Skeletal muscle cell (primary cell): ENCODE measurements at places on chromosomes 12 and 14.

DNA sequence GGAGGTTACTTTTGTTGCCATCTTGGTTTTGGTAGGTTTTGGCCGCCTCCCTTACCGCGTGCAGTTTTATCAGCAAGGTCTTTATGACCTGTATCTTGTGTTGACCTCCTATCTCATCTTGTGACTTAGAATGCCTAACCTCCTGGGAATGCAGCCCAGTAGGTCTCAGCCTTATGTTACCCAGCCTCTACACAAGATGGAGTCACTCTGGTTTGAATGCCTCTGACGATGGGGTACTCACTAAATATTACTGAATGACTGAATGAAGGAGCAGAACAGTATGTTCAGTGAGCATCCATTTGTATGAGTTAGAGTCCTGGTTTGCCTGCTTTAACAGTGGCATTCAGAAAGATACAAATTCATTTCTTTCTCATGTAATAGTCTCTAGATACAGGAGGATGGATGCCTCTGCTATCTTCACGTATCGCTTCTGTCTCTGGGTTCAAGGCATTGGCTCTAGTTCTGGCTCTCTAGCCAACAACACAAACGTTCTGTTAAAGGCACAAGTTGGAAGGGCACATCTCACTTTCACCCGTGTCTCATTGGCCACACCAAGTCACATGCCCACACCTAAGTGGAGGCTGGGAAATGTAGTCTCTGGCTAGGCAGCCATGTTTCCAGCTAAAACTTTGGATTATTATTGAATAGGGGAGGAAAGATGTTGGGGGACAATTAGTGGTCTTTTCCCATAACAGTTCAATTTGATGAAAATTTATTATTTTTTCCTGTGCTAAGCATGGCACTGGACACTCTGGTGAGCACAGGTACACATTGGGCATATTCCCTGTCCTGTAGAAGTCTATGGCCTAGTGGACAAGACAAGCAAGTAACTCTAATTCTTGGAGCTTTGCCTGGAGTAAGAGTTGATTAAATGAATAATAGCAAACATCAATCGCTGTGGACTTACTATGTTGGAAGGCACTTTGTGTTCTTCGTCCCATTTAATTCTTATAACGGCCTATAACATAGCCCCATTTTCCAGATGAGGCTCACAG, 75.2 kb upstream of the RPH3A start:
- no peak for DNase-seq

DNA sequence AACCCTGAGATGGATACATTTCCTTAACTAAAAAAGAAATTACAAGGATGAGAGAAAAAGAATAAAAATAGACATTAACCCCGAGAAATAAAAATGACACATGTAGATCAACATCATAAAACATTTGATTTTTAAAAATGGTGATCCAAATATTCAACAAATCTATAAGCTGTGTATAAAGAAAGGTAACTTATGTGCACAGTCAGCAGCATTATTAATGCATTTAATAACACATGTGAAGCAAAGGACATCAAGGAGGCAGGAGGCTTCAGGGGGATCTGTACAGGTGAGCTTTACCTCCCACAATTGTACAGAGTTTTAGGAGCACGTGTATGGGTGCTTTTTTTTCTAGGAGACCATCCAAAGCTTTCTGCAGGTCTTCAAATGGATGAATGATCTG, 76.1 kb downstream of the MED13L start:
- DNase-seq: no peak

DNA sequence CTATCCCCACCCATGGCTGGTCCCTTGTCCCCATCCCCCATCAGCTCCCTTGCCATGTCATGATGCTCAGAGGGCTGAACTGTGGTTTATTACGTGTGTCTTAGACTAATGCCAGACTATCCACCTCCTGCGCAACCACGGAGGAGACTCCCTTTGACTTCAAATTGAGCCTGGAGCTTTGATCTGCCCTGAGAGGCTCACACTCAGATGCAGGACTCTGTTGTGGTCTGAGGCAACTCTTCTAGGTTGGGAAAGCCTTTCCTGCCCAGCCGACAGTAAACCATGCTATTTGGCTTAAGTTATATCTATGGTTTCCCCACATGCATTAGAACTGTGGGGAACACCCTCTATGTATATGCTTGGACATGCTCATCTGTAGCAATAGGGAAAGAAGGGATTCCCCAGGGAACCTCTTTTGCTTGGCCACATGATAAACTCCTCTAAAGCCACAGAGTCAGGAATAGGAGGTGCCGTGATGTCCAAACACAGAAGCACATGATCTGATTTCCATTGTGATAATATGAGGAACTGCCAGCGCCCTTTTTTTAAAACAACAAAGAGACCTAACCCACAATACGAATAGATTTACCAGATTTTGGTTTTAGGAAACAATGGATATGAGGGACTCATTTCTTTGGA, 11.1 kb upstream of the LGALS3 start:
- DNase-seq: no peak

GRCh38 chr14:91873471-91874415, 6.4 kb upstream of the TC2N start:
- no peak for DNase-seq

DNA sequence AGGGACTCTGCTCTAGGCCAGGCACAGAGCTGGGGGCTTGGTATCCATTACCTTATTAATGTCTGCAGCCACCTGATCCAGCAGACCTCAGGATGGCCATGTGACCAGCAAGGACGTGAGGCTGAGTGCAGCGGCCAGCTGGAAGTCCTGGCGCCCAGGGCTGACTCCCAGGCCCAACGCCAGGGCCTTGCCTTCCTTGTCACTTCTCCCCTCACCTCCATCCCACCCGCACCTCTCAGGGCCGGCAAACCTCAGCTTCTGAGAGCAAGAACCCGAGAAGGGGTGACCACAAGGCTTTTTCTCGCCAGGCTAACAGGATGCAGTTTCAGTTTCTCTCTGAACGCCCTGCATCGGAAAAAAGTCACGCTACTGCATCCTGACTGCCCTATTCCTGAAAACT, 15.4 kb downstream of the RAB35 start:
- no peak for DNase-seq
